ENCODE measurements at places on chromosomes 3 and 15.

- DNase-seq: no peak
These were observed 14.8 kb upstream of the PLSCR4 start for GRCh38 chr3:146265720-146266119.

- DNase-seq: no peak
These were observed 307.9 kb downstream of the CLSTN2 start for GRCh38 chr3:140242818-140243276.

DNA sequence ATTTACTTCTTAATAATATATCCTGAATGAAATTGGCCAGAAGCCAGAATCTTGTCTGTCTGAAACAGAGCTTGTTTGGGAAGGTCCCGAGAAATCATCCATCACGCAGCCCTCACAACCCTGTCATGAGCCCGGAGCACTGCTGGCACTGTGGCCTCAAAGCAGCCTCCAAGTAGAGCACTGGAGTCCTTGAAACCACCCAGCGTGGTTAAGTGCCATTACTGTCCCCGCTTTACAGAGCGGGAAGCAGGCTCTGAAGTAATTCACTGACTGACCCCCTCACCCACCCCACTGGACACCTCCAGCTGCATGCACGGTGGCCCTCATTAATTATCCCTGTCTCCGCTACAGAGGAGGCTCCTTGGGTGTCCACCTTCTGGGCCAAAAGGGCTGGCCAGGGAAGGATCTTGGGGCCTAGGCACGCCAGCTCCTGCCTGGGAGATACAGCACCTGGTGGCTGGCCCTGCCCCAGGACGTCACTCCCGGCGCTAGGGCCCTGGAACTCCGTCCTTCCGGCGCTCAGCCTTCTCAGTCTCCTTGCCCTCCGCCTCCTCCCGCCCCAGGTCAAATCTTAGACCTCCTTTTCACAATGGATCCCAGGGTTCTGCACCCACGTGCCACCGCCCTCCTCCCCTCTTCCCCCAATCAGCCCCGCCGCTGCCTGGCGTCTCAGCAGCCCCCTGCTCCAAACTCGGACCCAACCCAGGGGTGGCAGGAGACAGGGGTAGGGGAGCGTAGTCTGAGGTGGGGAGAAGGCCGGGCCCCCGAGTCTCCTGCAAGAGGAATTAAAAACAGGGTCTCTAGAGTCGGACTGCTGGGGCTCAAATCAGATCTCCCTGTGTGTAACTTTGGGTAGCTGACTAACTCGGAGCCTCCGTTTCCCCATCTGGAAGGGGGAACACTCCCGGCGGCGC lies 1.1 kb downstream of the TKT start:
- peak; percentile 90 for DNase-seq

DNA sequence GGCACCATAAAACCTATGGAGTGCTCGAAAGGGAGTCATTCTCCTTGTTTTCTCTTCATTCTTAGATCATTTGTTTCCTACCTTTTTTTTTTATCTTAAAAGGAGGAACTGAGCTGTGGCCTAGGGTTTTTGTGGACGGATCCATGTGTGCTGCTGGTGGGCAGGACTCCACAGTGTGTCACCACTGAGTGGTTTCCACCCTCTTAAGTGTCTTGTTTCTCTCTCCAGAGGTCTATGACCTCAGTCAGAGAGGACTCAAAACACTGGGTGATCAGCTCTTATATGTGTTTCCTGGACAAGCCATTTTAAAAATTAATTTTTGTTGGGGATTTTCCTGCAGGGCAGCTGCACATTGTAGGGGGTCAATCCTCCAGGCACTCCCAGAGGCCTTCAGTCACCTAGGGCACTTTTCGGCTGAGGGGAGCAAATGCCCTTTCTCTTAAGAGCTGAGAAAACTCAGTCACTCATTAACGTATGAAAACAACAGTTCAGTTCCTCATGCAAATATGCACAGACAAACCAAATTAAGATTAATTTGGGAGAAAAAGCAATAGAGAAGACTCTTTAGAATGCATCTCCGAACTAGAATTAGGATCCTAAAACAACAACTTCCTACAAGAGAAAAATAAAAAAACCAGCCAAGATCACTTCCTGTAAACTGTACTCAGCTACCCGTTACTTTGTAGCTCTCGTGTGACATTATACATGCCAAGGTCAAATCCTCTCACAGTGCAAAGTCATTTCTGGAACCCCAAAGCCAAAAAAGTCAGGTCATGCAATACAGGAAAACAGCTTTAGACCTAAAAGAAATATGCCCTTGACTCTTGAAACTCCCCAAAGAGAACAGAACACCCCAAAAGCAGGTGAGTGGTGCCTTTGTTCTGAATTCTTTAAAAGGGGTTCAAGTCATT lies 27.6 kb upstream of the FAM3D start:
- no peak for DNase-seq

GRCh38 chr3:13768453-13768852 lies 111.4 kb downstream of the WNT7A start:
- peak; percentile 41 for DNase-seq

DNA sequence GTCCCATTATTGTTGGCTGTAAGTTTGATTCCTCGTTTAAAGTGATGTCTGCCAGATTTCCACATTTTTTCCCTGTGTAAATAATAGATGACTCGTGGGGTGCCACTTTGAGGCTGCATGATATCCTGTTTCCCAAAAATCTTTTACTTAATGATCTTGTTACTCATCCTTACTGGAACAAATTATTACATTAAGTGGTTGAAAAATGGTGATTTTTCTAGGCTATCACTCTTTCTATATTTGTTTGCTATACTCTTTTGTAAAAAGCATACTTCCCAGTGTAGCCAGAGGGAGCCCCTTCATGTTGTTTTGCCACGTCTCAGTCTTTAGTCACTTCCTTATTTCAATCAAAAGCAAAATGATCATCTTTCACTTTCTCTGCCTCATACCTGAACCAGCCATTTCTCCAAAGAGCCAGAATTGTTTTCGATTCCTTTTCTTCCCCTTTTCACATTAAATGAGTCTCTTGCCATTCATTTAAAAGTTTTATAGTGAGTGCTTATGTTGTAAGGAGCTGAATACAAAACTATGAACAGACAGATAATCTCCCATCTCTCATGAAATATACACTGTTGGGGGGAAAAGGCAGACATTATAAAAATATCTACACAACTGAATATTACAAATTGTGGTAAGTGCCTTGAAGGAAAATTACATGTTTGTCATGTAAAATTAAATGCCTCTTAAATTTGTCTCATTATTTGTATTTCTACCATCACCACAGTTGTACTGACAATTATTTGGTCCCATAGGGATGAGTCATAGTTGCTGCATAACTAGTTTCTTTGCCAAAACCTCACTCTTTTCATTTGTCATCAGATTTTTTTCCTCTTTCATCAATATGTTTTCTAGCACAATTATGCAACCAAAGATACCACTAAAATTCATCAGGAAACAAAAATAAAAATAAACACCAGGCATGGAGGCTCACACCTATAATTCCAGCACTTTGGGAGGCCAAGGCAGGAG lies 41.5 kb downstream of the ADGRG7 start:
- no peak for DNase-seq

GRCh38 chr3:135226057-135226456 lies 431.0 kb downstream of the EPHB1 start:
- DNase-seq: no peak

Data from cardiac septum (tissue), 1 donor.